Esophagus muscularis mucosa (tissue), 4 donors: ENCODE measurements at places on chromosomes 16 and 17. TPM values are rescaled to one million over a fixed set of nuclear protein-coding genes. Genes with fewer than 3 reads are reported as not detected.

VMO1 gene
- total RNA-seq: 1.8 TPM

DNA sequence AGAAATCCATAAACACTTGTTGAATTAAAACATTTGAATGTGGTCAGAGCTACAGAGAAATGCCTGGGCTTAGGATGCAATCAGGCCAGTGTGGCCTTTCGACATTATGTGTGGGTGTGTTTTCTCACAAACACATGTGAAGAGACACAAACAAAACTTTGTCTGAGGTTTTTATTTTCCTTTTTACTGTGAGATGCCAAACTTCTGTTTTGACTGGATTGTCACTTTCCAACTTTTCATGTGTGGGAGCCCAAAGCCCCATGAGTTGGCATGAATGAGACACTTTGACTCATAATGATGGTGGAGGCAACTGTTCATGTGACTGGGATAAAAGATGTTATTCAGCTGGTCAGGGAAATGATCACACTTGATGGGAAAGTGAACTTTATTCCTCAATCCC is 71.9 kb upstream of the GAS7 start:
- no peak for DNase-seq

- DNase-seq: peak; percentile 45
These were observed 534.1 kb downstream of the GRIN2A start for GRCh38 chr16:9647981-9648701.

- no peak for DNase-seq
These were observed 15.2 kb upstream of the METRNL start for GRCh38 chr17:83064021-83064731.

DNA sequence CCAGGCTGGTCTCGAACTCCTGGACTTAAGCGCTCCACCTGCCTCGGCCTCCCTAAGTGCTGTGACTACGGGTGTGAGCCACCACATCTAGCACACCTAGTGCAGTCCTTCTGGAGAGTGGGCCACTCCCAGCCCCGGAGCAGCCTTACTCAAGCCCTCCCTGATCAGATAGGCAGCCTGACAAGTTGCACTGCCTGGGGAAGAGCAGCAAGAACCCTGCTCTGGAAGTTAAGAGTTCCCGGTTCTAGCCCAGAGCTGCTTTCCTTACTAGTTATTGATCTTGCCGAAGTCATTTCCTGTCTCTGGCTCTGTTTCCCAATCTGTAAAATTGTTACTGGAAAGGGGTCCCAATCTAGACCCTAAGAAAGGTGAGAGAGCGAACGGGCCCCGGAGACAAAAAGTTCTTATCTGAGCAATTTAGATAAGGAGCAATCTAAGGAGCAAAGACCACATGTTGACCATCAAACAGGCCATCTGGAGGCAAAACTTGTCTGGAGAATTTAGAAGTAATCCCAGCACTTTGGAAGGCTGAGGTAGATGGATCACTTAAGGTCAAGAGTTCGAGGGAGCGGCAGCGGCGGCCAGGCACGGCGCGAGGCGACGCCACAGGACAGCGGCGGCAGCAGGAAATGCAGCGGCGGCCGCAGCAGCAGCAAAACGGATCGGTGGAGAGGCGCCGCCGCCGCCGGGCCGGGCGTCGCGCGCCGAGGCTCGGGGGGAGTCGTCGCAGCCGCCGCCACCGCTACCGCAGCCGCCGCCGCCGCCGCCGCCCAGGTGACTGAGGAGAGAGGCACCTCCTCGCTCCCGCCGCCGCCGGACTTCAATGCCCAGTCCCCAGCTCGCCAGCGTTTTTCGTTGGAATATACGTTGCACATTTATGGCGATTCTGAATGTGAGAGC is 4.3 kb upstream of the NAGLU start:
- DNase-seq: no peak
